ENCODE measurements at places on chromosomes 12 and 14. TPM values are rescaled to one million over a fixed set of nuclear protein-coding genes. Genes with fewer than 3 reads are reported as not detected.

The RNASE1 gene
- 105 TPM for total RNA-seq

The ACSM4 gene
- total RNA-seq: not detected

The GPX2 gene
- not detected for total RNA-seq

The TRPV4 gene
- 1.7 TPM for total RNA-seq

The WNT5B gene
- total RNA-seq: 0.53 TPM

The GPR84 gene
- not detected for total RNA-seq

The USP44 gene
- total RNA-seq: 1.7 TPM

The EIF2B1 gene
- 55.7 TPM for total RNA-seq

The PRKAB1 gene
- total RNA-seq: 11.3 TPM

The CDH24 gene
- 8.9 TPM for total RNA-seq

The TSPAN19 gene
- total RNA-seq: not detected

The CELA1 gene
- total RNA-seq: not detected

The HOXC5 gene
- not detected for total RNA-seq

The KRT83 gene
- total RNA-seq: not detected

The GLIPR1L1 gene
- not detected for total RNA-seq

All from thoracic aorta endothelial cell (primary cell).